ENCODE measurements at places on chromosomes 6 and 20.

- no peak for DNase-seq
These were observed 127.8 kb downstream of the SLC16A10 start for GRCh38 chr6:111215131-111215530.

DNA sequence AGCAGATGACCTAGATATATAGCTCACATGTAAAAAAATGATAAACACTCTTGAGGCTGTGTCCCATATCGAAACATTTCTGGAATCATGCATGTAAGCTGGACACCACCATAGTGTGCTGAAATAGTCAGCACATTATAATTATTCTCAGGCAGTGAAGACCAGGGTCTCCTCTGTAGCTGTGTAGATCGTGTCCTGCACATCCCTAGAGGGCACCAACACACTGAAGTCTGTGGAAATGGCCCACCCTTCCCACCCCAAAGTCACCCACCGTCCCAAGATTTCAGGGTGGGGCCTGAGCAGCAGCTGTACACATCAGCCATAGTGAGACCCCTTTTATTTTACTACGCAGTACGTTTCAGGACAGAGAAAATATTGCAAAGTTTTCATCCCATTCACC, 21.0 kb upstream of the TMEM30A start:
- DNase-seq: no peak

DNA sequence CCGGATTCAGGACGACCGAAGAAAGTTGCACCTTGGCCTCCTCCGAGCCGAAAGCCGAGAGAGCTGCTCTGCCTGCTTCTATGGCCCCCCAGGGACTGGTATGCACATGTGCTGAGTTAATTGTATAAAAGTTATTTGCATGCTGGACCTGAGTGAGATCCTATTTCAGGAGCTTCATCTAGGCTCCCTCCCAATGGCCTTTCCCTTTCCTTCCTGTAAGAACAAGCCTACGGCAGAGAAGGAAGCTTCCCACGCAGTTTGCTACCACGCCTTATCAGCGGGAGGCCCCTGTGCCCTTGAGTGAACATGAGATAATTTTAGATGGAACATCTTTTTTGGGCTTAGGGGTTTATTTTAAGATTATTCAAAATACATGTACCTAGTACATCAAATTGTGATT, 65.9 kb downstream of the RIN2 start:
- DNase-seq: no peak

DNA sequence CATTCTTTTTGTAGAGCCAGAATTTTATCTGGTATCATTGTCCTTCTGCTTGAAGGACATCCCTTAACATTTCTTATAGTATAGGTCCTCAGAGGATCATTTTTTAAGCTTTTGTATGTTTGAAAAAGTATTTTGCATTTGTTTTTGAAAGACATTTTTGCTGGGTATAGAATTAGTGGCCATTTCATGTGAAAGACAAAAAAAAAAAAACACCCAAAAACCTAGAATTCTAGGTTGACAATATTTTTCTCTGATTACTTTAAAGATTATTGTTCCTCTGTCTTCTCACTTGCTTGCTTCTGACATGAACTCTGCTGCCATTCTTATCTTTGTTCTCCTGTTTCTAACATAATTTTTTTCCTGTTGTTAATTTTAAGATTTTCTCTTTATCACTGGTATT, 75.7 kb upstream of the SLC22A16 start:
- DNase-seq: no peak

DNA sequence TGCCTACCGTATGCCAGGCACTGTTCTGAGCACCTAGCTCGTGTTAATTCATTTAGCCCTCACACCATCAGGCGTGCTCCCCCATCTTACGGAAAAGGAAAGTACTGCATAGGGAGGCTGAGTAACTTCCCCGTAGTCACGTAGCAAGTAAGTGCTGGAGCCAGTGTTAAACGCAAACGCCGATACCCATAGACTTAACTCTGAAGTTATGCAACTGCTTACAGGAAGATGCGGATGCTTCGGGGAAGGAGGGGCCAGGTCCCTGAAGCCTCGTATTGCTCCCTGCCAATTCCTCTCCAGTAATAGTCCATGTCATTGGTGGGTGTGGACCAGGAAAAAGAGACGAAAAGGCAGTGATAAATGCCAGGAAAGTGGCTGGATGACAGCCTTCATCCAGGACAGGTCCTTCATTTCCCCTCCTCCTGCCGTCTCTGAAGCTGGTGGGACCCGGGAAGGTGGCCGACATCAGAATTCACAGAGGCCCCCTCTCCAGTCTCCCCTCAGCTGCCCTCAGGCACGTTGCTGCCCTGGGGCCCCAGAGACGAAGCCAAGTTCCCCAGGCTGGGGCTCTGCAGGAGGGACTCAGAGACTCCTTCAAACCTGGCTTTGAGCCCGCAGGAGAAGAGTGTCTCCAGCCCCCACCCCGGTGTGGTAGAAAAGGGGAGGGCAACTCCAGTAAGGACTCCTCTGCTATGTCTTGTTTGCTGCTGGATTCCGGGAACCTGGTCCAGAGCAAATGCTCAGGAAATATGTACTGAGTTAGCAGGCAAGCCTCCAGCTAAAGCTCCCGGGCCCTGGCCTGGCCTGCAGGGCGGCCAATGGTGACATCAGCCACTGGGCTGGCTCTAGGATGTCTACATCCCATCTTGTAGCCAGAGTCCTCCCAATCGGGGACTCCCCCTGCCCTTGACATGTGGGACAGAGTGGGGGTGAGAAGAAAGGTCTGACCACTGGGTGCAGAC, 37.8 kb downstream of the RAB44 start:
- DNase-seq: peak; percentile 51

DNA sequence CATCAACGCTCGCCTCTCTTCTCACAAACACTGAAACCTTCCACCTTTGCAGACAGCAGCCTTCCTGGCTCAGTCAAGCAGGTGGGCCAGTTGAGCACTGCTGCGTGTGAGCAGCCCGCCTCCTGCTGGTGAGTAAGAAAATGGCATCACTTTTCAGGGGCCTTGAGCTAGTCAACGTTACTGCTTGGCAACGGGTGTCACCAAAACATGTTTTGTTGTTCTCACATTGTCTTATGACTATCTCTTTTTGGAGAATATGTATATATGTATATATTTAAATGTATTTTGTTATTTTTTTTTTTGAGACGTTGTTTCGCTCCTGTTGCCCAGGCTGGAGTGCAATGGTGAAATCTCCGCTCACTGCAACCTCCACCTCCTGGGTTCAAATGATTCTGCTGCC, 97.0 kb upstream of the AGPAT4 start:
- DNase-seq: peak; percentile 74

DNA sequence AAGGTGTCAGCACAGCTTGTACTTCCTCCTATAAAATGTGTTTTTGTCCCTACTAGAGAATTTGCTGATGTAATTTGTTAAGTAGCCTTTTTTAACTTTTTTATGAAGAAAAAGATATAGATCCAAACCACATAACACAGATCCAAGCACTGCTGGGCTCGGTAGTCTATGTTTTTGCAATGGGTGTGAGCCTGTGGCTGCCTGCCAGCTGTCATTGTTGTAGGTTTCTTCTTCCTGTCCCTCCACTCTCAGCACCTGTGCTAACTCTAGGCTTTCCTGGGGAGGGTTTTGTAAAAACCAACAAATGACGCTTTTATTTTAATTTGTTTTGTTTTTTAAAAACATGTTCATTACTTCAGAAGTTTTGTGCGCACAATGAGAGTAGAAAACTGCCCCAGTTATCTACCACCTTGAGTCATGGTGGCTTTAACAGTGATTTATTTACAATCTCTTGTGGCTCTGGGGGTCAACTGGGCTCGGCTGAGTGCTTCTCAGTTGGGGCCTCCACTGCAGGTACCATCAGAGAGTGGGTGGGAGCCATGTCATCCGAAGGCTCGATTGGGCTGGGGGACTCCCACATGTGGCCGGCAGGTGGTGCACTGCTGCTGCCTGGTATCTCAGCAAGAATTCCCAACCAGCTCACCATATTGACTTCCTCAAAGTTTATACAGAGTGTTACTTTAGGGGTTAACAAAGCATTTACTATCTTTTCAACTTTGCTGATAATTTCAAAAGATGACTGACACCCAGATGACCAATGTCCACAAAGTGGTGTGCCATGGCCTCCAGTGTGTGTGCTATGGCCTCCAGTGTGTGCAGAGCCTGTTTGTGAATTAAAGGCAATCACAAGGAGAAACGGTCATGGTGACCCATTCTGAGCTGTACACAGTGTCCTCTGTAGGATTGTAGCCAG, 3.0 kb upstream of the CCR6 start:
- DNase-seq: peak; percentile 34

- peak; percentile 74 for DNase-seq
These were observed 5.7 kb upstream of the RBPJL start for GRCh38 chr20:45300961-45301360.

- peak; percentile 86 for DNase-seq
These were observed 40.4 kb downstream of the IRF4 start for GRCh38 chr6:431986-432385.

All from activated T-cell treated with anti-CD3 and anti-CD28 coated beads, Interleukin-2, amount 50 U/mL, for 48 hours (primary cell).